K562 (cell line): ENCODE measurements at places on chromosomes 6 and 20. TPM values are rescaled to one million over a fixed set of nuclear protein-coding genes. Genes with fewer than 3 reads are reported as not detected.

INSM1 gene
- total RNA-seq: not detected in 2 replicates

VSX1 gene
- not detected in 2 replicates for total RNA-seq

RAD21L1 gene
- 1.3 and 1.7 TPM in 2 replicates for total RNA-seq

MYL9 gene
- 3.2 TPM in 2 replicates for total RNA-seq

TTK gene
- total RNA-seq: 37.7 and 38.3 TPM in 2 replicates

CLDN20 gene
- not detected in 2 replicates for total RNA-seq

RIPOR3 gene
- 43.3 and 46.1 TPM in 2 replicates for total RNA-seq

CTNNBL1 gene
- 48.6 and 55.1 TPM in 2 replicates for total RNA-seq

TBX18 gene
- 28.0 and 32.9 TPM in 2 replicates for total RNA-seq

ENPP5 gene
- total RNA-seq: not detected in 2 replicates

PLAGL2 gene
- 20.1 and 21.8 TPM in 2 replicates for total RNA-seq

TBXT gene
- not detected in 2 replicates for total RNA-seq

SAMD10 gene
- total RNA-seq: 12.1 and 15.2 TPM in 2 replicates

PNLDC1 gene
- not detected in 2 replicates for total RNA-seq

MYCT1 gene
- total RNA-seq: not detected in 2 replicates

EYA2 gene
- total RNA-seq: not detected in 2 replicates

MYH7B gene
- total RNA-seq: 0.11 and 0.13 TPM in 2 replicates

NECAB3 gene
- total RNA-seq: 57.1 and 57.8 TPM in 2 replicates

PPIL6 gene
- total RNA-seq: 0.47 and 0.87 TPM in 2 replicates

HSPA1L gene
- total RNA-seq: 1.0 and 1.1 TPM in 2 replicates

COX4I2 gene
- not detected in 2 replicates for total RNA-seq

MUCL3 gene
- not detected in 2 replicates for total RNA-seq

MRPS26 gene
- total RNA-seq: 48.8 and 49.5 TPM in 2 replicates

SH3BGRL2 gene
- 9.9 and 10.8 TPM in 2 replicates for total RNA-seq

MUC21 gene
- total RNA-seq: not detected in 2 replicates

CCM2L gene
- not detected in 2 replicates for total RNA-seq

ULBP1 gene
- 2.7 and 3.5 TPM in 2 replicates for total RNA-seq

BCAS1 gene
- 0.93 and 1.0 TPM in 2 replicates for total RNA-seq

BPIFB1 gene
- total RNA-seq: 0.11 TPM in 1 of 2 replicates, not detected in the other

F13A1 gene
- total RNA-seq: 0.13 and 0.33 TPM in 2 replicates

C20orf202 gene
- 0.11 TPM in 1 of 2 replicates, not detected in the other for total RNA-seq

RBM24 gene
- not detected in 2 replicates for total RNA-seq

HLA-DQB1 gene
- 0.29 TPM in 1 of 2 replicates, not detected in the other for total RNA-seq

ZNF334 gene
- total RNA-seq: 0.24 and 0.34 TPM in 2 replicates

SOBP gene
- 0.16 TPM in 1 of 2 replicates, not detected in the other for total RNA-seq

PTK6 gene
- not detected in 2 replicates for total RNA-seq

TAAR8 gene
- not detected in 2 replicates for total RNA-seq

DEFB124 gene
- not detected in 2 replicates for total RNA-seq

ALDH5A1 gene
- total RNA-seq: 19.7 and 20.5 TPM in 2 replicates

TRIM15 gene
- 1.2 TPM in 2 replicates for total RNA-seq

FILIP1 gene
- 0.04 and 0.09 TPM in 2 replicates for total RNA-seq

NRSN1 gene
- total RNA-seq: not detected in 2 replicates

PPP1R14C gene
- total RNA-seq: 14.1 and 15.6 TPM in 2 replicates

HUS1B gene
- total RNA-seq: 1.0 and 1.4 TPM in 2 replicates

TNFRSF6B gene
- total RNA-seq: not detected in 2 replicates

HEY2 gene
- total RNA-seq: 0.07 TPM in 1 of 2 replicates, not detected in the other

GPR63 gene
- total RNA-seq: 3.6 and 3.7 TPM in 2 replicates

TSPO2 gene
- total RNA-seq: not detected in 2 replicates

ADAM33 gene
- not detected in 2 replicates for total RNA-seq

TFAP2A gene
- total RNA-seq: 0.40 and 0.53 TPM in 2 replicates

C6orf52 gene
- 10.5 TPM in 2 replicates for total RNA-seq
